ENCODE measurements at places on chromosomes 5 and 9.

DNA sequence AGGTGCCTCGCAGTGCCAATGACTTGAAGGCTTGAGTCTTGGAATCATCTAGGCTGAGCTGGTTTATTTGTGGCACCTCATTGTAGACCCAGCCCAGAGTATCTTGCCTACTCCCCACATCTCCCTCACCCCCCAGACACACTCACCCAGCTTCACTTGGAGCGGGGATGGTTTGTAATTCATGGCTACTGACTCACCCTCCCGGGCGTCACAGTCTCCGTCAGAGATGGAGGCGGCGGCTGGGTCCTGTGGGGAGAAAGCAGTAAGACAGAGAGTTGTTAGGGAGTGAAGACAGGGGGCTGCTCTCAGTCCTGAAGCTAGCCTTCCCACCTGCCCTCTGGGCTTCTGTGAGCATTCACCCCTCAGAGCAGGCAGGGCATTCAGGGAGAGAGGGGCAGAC, 29.0 kb upstream of the MYORG start:
- no peak for DNase-seq

- no peak for DNase-seq
Measured at GRCh38 chr9:128391956-128392301, 20.8 kb downstream of the URM1 start.

DNA sequence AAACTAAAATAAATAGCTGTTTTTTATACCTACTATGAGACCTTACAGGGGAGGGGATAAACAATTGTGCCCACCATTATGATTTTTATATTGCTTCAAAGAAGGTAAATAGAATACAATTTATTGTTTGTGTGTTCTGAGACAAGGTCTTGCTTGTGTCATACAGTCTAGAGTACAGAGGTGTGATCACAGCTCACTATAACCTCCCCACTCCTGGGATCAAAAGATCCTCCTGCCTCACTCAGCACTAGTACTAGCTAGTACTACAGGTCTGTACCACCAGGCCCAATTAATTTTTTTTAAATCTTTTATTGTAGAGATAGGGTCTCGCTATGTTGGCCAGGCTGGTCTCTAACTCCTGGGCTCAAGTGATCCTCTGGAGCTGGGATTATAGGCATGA, 11.3 kb downstream of the TLE1 start:
- DNase-seq: no peak

DNA sequence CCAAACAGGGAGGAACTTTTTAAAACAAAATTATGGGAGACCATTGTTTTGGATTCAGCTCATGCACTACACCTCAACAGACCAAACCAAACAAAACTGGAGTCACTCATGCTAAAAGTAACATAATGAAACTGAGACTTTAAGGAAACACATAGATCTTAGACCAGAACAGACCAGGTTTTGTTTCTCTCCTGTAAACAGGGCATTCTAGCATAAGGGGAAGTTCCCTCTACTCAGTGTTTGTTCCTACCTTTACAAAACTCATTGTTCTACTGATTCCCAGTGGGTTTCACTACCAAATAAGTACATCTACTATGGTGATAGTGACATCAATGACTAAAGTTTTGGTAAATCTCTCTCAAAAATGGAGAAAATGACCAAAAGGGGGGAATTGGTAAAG, 1103.6 kb upstream of the EDIL3 start:
- no peak for DNase-seq

- DNase-seq: no peak
Measured at GRCh38 chr5:157143127-157143971, 684 bp upstream of the MED7 start.

GRCh38 chr9:35771534-35771933, 17.5 kb upstream of the MSMP start:
- no peak for DNase-seq

GRCh38 chr5:103589357-103589756, 26.8 kb upstream of the NUDT12 start:
- DNase-seq: no peak

DNA sequence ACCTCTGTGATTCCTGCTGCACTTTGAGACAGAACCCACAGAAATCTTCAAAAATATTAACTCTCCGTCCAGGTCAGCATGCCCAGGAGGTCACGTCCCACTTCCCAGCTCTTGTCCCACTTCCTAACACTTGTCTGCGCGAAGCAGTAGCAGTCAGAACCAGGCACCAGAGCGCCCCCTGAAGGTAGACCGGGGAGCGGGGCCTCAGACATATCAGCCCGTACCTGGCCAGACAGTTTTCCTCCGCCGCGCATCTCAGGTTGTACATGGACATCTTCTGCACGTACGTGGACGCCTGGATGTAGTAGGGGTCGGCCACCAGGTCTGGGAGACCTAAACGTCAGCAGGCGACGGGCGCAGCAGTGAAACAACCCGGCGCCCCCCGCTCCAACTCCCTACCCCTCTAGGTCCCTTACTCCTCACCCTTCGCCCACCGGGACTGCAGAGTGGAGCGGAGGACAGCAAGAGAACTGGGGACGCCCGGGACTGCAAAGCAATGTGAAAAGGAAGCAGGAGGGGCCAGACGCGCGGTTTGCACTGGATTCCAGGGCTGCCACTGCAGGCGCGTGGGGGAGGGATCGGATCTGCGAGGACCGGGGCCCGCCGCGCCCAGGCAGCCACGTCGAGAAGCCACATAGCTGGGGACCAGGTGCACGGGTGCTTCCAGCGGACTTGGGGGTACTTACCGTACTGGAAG, 1.2 kb downstream of the LOX start:
- no peak for DNase-seq

- no peak for DNase-seq
Measured at GRCh38 chr5:377326-377981, 55.9 kb downstream of the AHRR start.

DNA sequence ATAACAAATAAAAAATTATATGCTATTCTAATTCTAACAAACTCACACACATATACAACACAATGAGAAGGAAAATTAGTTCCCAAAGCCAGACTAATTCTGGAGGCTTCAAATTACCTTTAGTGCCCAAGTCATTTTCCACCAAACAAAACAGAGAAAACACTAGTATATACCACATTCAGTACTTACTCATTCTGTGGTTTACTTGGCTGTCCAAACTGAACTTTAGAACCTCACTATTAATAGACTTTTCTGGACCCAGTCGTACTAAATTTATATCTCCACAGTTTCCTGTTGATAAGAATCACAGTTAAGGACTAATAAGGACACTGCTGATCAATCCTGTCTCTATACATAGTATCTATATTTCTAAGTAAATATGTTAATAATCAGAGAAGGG, 66.4 kb downstream of the SETX start:
- DNase-seq: no peak

GRCh38 chr9:18821788-18822187, 211.2 kb downstream of the SAXO1 start:
- no peak for DNase-seq

DNA sequence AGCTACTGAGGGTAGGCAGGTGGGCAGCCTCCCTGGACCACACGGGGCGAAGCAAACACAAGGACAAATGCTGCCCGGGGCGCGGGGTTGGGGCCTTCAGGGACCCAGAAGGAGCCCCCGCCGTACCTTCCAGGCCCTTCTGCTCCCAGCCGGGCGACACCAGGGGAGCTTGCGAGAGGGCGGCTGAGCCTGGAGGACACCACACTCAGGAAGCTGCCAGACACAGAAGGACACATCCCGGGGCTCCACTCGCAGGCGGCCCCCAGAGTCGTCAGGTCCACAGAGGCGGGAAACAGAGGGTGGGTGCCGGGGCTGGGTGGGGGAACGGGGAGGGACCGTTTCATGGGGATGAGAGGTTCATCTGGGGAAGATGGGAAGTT, 58.5 kb upstream of the UBAC1 start:
- DNase-seq: no peak

- no peak for DNase-seq
Measured at GRCh38 chr5:38379350-38379937, 121.1 kb downstream of the EGFLAM start.

- no peak for DNase-seq
Measured at GRCh38 chr5:59275510-59276324, 617.8 kb downstream of the PDE4D start.

- DNase-seq: no peak
Measured at GRCh38 chr5:127846884-127847283, 143.7 kb downstream of the CCDC192 start.

DNA sequence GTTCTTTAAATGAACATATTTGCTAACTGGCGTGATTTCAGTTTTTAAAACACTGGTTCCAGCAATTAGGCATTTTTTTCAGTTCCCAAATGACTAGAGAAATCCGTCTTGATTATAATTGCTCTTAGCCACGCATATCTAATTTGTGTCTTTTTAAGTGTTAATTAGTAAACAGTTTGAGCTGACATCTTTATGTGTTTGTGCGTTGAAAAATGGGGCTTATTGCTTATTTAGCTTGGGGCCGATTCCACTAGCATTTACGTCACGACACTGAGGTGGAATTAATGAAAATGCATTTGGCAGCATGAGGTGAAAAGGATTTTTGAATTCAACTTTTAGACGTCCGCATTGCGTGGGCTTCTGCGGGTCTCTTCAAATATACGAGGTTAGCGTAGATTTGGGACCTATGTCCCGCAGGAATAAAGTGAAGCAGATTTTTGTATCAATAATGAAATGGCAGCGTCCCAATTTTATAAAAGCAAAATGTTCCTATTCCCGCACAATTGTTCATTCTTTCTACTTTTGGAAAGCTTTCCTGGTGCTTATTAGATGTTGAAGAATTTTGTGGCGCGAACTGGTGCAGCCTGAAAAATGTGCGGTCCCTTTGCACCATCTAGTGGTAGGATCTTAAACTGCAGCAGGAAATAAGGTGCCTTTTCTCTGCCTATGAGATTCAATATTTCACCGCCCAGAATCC, 122.7 kb upstream of the LMX1B start:
- no peak for DNase-seq

GRCh38 chr5:91224969-91225368, 158.1 kb downstream of the ARRDC3 start:
- DNase-seq: no peak

GRCh38 chr5:17678751-17679324, 44.6 kb downstream of the TAF11L14 start:
- no peak for DNase-seq

DNA sequence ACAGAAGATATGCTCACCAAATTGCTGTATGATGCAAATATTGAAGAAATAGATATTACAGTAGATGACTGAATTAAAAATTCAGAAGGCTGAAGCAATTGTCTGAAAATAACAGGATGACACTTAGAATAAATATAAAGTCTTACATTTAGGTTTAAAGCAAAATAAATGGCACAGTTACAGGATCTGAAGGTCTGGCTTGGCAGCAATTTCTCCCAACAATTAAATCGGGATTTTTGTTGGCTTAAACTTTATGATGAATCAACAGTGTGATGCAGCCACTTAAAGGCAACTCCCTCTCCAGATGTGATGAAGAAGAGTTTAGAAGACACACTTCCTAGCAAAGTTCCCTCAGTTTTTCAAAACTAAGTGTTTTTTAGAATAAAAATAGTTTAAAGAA, 80.5 kb downstream of the NREP start:
- no peak for DNase-seq

GRCh38 chr5:160118349-160119141, 705 bp downstream of the PWWP2A start:
- no peak for DNase-seq

DNA sequence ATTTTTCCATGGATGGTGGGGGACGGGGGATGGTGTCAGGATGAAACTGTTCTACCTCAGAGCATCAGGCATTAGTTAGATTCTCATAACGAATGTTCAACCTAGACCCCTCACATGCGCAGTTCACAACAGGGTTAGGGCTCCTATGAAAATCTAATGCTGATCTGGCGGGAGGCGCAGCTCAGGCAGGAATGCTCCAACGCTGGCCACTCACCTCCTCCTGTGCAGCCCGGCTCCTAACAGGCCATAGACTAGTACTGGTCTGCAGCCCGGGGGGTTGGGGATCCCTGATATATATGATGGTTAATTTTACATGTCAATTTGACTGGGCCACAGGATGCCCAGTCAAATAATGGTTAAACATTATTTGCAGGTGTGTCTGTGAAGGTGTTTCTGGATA, 199.0 kb upstream of the NR4A3 start:
- DNase-seq: no peak

- DNase-seq: no peak
Measured at GRCh38 chr5:86858442-86858841, 240.7 kb downstream of the COX7C start.

DNA sequence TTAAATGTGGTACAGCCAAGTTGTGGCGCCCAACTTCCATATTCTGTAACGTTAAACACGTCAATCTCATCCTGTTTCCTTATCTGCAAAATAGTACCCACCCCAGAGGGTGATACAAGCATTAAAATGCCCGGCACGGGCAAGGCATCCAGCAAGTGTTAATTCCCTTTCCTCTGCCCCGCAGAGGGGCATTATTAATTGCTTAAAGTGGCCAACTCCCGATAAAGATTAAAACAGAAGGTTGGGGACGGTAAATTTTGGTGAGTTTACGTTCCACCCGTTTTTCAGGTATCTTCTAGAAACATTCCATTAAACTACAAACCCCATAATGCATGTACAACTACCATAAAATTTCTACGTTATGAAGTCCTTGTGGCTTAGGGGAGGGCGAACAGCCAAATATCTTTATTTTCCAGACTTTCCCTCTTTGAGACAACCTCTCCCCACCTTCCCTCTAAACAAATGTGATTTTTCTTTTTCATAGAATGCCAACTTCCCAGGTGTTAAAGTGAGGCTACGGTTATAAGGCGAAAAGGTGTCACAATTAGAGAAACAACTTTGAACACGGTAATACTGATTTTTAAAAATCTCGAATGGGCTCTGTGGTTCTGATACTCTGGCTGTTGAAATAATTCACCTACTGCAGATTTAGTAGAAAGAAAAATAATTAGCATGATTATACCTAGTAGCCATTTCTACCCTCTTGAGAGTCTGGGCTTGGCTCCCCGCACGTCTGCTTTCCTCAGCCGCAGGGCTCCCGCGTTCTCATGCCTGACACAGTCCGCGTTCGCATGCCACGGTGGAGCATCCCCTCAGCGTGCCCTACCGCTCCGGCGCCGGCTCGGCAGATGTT, 1.2 kb upstream of the GPBP1 start:
- DNase-seq: no peak

DNA sequence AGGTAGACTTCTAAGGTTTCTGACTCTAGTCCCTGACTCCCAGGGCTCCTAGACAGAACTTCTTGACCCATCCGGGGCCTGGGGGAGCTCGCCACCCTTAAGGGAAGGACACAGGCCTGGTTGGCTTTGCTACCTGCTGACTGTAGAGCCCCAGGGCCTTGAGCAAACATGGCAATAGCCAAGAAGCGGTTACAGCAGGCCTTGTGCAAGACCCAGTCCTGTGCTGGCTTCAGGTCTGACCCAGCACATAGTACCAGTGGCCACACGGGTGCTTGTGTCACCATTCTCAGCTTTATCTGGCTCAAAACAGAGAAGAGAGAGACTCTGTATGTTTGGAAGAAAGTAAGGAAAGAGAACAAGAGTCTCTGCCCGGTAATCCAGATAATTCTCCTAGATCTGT, 41.8 kb downstream of the AP3B1 start:
- DNase-seq: no peak

GRCh38 chr9:106738109-106738508, 124.9 kb upstream of the ZNF462 start:
- DNase-seq: no peak

- no peak for DNase-seq
Measured at GRCh38 chr5:120848883-120849282, 384.8 kb downstream of the PRR16 start.

Data from NCI-H187 treated with DMSO at 0.1 percent for 48 hours (cell line).